ENCODE measurements at places on chromosomes 2 and 18. TPM values are rescaled to one million over a fixed set of nuclear protein-coding genes. Genes with fewer than 3 reads are reported as not detected.

CRACDL gene
- 7.2 TPM for total RNA-seq

ANKRD30B gene
- 2.5 TPM for total RNA-seq

- no peak overlapping the region for H3K27ac ChIP-seq
- no peak for DNase-seq
- H3K4me3 ChIP-seq, result no peak overlapping the region
- no peaks in the 10 kb centered on the region for H3K36me3 ChIP-seq
- no peaks in the 10 kb centered on the region for H3K4me1 ChIP-seq
Measured at GRCh38 chr18:4119813-4120212, 335.3 kb downstream of the DLGAP1 start.

GKN2 gene
- total RNA-seq, result not detected

GRCh38 chr18:42053188-42053781 lies 98.3 kb downstream of the PIK3C3 start:
- peak; percentile 57 for DNase-seq
- no peak overlapping the region for H3K27ac ChIP-seq
- no peaks in the 10 kb centered on the region for H3K4me1 ChIP-seq
- peaks cover 28% of the 10 kb centered on the region for H3K36me3 ChIP-seq
- H3K4me3 ChIP-seq, result no peak overlapping the region
- no peaks in the 10 kb centered on the region for H3K27me3 ChIP-seq

XIRP2 gene
- total RNA-seq, result not detected

SCG2 gene
- total RNA-seq, result 3.2 TPM

DNA sequence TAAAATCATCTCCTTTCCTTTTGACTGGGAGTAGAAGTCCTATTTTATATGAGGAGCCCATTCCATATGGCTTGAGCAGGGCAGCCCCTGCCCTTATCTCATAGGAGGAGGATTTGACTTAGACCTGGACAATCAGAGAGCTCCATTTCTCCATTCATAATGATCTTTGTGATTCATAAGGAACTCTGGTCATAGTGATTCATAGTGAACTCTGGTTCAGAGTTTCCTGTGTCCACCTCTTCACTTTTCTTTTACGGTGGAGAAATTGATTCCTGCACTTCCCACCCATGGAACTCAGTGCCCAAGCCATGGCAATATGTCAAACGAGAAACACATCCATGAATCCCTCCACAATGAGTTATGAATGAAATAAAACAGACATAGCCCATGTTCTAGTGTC lies 12.8 kb upstream of the MYO3B start:
- DNase-seq, result no peak
- no peaks in the 10 kb centered on the region for H3K4me1 ChIP-seq
- no peaks in the 10 kb centered on the region for H3K36me3 ChIP-seq
- no peak overlapping the region for H3K27ac ChIP-seq
- H3K4me3 ChIP-seq, result no peak overlapping the region
- no peaks in the 10 kb centered on the region for H3K27me3 ChIP-seq

CHRNG gene
- total RNA-seq, result not detected

- no peak overlapping the region for H3K4me3 ChIP-seq
- H3K27ac ChIP-seq, result no peak overlapping the region
- H3K36me3 ChIP-seq, result no peaks in the 10 kb centered on the region
- DNase-seq, result no peak
- no peaks in the 10 kb centered on the region for H3K4me1 ChIP-seq
Measured at GRCh38 chr2:215536510-215536909, 100.6 kb upstream of the FN1 start.

- no peak overlapping the region for H3K4me3 ChIP-seq
- H3K36me3 ChIP-seq, result no peaks in the 10 kb centered on the region
- H3K27ac ChIP-seq, result no peak overlapping the region
- no peaks in the 10 kb centered on the region for H3K4me1 ChIP-seq
- no peak for DNase-seq
Measured at GRCh38 chr2:239003624-239004273, 155.9 kb downstream of the TWIST2 start.

IL1R1 gene
- 20.0 TPM for total RNA-seq

DNA sequence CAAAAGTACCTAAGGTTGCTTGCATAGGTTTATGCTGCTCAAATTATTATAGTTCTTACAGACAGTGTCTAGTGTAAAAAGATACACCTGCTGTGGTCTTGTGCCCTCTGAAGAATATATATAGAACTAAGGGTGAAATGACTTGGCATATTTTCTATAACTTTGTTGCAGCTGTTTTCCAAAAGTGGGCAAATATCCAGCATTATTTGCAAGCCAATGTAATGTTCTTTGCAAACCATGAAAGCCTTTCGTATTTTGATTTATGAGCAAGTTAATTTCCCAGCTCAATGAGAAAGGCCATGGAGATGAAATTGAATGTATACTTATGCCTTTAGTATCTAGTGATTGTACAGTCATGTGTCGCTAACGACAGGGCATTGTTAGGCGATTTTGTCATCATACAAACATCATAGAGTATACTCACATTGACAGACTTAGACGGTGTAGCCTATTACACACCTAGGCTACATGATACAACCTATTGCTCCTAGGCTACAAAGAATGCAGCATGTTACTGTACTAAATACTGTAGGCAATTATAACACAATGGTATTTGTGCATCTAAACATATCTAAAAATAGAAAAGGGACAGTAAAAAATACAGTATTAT lies 116.3 kb downstream of the PLCL1 start:
- no peak overlapping the region for H3K27ac ChIP-seq
- no peak for DNase-seq
- H3K4me1 ChIP-seq, result no peaks in the 10 kb centered on the region
- no peak overlapping the region for H3K4me3 ChIP-seq

DNA sequence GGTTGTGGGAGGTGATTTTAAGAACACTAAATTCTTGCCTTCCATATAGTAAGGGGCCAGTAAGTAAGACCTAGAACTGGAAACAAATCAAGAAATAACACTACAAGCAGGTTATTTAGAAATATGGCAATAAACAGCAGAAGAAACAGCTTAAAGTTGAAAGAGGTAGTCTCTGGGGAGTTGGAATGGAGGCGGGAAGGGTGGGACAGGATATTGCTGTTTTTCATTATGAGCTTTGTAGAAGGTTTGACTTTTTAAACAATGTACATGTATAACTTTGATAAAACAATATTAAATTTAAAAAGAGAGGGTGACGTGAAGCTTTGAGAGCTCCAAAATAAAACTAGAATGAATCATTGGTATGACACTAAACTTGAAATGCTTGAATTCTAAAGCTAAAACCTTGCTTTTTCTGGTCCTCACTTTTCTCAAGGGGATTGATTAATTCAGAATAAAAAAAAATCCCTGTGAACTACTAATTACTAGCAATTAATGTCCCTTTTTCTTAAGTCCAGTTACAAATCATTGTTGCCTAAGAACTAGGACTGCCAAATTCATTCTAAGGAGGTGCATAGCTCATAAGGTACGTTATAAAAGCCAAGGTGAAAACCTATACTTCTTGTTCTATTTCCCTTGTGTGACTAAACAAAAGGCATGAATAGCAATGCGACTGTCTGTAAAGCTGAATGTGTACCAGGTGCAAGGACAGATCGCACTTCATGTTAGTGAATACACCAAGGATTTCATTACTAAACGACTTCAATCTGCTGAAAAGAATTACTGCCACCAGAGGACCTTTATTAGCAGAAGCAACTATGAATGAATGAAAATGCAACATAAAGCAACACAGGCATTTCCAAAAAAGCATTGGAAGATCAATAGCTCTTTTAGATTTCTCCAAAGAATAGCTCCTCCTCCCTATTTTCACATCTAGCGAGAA lies 177.5 kb downstream of the RBM43 start:
- H3K27ac ChIP-seq, result no peak overlapping the region
- H3K4me3 ChIP-seq, result no peak overlapping the region
- H3K36me3 ChIP-seq, result no peaks in the 10 kb centered on the region
- no peak for DNase-seq
- H3K27me3 ChIP-seq, result no peaks in the 10 kb centered on the region

DNA sequence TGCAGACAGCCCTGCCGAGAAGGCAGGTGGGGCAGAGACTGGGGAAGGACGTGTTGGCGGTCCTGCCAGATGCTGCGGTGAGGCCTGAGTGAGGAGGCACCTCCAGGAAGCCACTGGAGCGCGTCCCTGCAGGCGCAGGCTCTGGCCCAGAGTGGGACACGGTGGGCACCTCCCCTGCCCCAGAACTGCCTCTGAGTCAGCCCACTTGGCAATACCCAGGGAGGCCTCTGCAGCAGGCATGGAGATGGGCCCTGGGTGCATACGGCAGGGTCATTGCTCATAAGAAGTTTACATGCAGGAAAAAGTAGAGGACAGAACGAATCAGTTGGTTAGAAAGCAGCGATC lies 195.9 kb downstream of the TFCP2L1 start:
- no peaks in the 10 kb centered on the region for H3K27me3 ChIP-seq
- no peak for DNase-seq
- H3K4me1 ChIP-seq, result no peaks in the 10 kb centered on the region
- no peaks in the 10 kb centered on the region for H3K36me3 ChIP-seq
- H3K27ac ChIP-seq, result no peak overlapping the region

PARD6G gene
- 6.6 TPM for total RNA-seq

DNA sequence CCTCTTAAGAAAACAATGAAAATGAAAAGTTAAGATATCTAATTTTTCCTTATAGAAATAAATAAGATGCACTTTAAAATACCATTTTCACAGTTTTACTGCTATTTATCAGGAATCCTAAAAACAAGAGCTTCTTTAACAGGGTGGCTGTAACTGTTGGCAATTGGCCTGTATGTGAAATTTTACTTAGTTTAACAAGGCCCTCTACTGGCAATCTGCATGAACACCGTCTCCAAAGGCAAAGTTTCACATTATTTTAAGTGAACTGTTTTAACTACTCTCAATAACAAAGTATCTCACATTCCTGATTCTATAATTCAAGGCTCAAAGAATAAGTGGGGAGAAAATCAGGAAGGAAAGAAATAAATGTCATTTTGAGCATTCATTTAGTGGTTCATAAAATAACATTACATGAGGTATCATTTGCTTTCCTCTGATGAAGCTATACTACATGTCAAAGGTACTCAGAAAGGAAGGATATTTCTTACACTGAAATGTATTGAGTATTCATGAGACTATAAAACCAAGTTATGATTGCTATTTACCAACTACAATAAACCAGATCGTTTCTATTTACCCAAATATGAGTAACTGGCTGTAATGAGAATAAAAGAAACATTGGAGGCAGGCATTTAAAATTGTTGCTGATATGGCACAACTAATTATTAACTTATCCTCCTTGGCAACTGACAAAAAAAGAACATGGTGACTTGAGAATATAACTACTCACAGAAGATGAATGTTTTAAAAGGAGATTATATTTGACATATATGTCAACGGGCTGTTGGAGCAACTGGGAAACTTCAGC lies 7.0 kb downstream of the NCKAP5 start:
- H3K27ac ChIP-seq, result no peak overlapping the region
- H3K36me3 ChIP-seq, result no peaks in the 10 kb centered on the region
- H3K27me3 ChIP-seq, result no peaks in the 10 kb centered on the region
- DNase-seq, result peak; percentile 46
- no peaks in the 10 kb centered on the region for H3K4me1 ChIP-seq
- no peak overlapping the region for H3K4me3 ChIP-seq

DNA sequence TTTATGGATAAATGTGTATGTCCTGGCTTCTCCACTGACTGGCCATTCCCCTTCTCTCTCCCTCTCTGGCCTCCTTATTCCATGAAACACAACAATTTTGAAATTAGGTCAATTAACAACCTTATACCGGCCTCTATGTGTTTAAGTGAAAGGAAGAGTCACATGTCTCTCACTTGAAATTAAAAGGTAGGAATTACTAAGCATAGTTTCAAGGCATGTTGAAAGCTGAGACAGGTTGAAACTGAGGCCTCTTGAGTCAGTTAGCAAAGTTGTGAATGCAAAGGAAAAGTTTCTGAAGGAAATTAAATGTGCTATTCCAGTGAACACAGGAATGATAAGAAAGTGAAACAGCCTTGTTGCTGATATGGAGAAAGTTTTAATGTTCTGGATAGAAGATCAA lies 69.7 kb downstream of the ADAM23 start:
- no peaks in the 10 kb centered on the region for H3K4me1 ChIP-seq
- H3K36me3 ChIP-seq, result no peaks in the 10 kb centered on the region
- H3K4me3 ChIP-seq, result no peak overlapping the region
- no peak for DNase-seq
- H3K27ac ChIP-seq, result no peak overlapping the region

DNA sequence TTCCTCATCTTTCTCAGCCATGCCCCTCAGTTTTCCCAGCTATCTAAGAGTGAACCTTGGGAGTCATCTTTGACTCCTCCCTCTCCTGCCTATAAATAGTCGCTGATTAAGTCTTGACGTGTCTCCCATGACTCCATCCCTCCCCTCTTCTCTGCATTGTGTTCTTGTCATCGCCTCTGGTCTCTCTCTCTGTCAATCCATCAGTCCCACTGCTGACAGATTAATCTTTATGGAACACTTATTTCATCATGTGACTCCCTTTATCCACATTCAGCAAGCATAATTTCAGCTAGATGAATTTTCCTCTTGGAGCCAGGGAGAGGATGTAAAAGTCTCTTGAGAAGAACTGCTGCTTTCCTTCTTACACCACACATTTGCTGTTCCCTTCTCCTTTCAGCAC lies 9.4 kb downstream of the ADAM23 start:
- H3K4me3 ChIP-seq, result no peak overlapping the region
- no peak overlapping the region for H3K27ac ChIP-seq
- H3K27me3 ChIP-seq, result no peaks in the 10 kb centered on the region
- H3K4me1 ChIP-seq, result no peaks in the 10 kb centered on the region

GRCh38 chr2:135186054-135186453 lies 134.0 kb downstream of the RAB3GAP1 start:
- no peak overlapping the region for H3K27ac ChIP-seq
- no peak overlapping the region for H3K4me3 ChIP-seq
- no peaks in the 10 kb centered on the region for H3K27me3 ChIP-seq
- no peaks in the 10 kb centered on the region for H3K36me3 ChIP-seq
- no peaks in the 10 kb centered on the region for H3K4me1 ChIP-seq

CNDP1 gene
- 0.53 TPM for total RNA-seq

GRCh38 chr2:102020596-102021170 lies 28.9 kb downstream of the IL1R2 start:
- H3K36me3 ChIP-seq, result no peaks in the 10 kb centered on the region
- H3K4me3 ChIP-seq, result no peak overlapping the region
- DNase-seq, result peak; percentile 94
- H3K27me3 ChIP-seq, result no peaks in the 10 kb centered on the region
- H3K27ac ChIP-seq, result no peak overlapping the region

GRCh38 chr18:70197844-70198243 lies 7.6 kb downstream of the RTTN start:
- no peak overlapping the region for H3K27ac ChIP-seq
- no peak for DNase-seq
- H3K4me3 ChIP-seq, result no peak overlapping the region
- H3K4me1 ChIP-seq, result no peaks in the 10 kb centered on the region

DNA sequence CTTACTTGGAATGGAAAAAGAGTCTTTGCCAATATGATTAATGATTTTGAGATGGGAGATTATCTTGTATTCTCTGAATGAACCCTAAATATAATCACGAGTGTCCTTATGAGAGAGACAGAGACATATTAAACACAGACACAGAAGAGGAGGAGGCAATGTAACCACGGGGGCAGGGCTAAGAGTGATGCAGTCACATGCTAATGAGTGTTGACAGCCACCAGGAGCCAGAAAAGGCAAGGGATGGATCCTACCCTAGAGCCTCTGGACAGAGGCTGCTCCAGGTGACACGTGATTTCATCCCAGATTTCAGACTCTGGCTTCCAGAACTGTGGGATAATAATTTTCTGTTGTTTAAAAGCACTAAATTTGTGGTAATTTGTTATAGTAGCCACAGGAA lies 679.6 kb downstream of the MBD2 start:
- H3K4me3 ChIP-seq, result no peak overlapping the region
- no peak overlapping the region for H3K27ac ChIP-seq
- no peaks in the 10 kb centered on the region for H3K27me3 ChIP-seq
- no peaks in the 10 kb centered on the region for H3K4me1 ChIP-seq
